AG08395 (cell line): ENCODE measurements at places on chromosomes 2 and 18.

DNA sequence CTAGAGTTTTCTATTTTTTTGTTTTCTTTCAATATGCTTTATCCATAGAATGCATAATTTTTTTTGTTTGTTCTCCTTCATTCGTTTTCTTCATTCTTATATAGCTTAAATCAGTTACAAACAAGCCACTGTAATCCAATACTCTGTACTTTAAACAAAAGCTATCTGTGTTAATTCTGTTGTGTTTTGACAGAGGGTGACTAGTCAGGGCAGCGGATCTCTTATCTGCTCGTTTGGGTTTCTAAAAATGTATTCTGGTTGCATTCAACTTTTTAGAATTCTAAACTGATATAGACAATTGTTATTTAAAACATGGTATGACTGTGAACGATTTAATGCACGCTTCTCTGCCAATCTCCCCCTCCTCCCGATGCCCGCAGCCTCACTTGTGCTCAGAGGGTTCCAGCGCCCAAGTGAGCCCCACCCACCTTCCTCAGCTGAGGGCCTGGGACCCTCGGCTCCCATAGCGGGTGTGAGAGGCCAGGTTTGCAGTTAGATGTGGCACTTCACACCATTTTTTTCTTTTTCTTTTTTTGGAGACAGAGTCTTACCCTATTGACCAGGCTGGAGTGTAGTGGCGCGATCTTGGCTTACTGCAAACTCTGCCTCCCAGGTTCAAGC is 44.1 kb downstream of the NCK2 start:
- no peak for DNase-seq

DNA sequence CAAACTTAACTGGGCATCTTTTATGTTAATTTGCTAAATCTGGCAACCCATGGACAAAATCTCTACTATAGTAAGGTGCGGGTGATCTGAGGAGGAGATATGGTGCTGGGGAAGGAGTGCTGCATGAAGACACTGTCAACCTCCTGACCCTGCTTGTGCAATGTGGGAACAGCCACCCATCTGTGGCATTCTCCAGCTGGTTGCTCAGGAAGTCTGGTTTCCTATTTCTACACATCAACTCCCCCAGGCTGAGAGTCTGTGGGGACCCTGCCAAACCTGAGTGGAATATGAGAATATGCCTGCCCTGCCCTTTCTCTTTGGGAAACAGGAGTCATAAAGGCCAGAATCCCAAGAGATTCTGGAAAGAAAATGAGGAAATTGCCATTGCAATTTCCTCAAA is 60.1 kb upstream of the PAX3 start:
- DNase-seq = no peak

GRCh38 chr2:235043762-235044500 is 92.1 kb downstream of the SH3BP4 start:
- DNase-seq = no peak

DNA sequence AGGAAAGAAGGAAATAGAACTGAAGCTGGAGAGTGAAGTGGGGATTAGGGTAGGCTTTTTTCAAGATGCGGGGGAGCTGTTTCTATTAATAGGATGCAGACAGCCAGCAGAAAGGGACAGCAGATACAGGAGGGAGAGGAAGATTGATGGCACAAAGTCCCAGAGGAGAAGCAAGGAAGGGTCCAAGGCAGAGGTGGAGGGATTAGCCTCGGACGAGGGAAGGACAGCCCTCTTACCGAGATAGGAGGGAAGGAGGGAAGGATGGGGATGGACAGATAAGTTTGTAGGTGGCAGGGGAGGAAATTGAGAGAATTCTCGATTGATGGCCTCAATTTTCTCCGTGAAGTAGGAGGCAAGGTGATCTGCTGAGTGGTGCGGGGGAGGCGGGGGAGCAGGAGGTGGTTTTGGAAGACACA is 317.4 kb downstream of the AGPS start:
- no peak for DNase-seq

- no peak for DNase-seq
Measured at GRCh38 chr2:233060501-233060979, 398 bp downstream of the INPP5D start.

DNA sequence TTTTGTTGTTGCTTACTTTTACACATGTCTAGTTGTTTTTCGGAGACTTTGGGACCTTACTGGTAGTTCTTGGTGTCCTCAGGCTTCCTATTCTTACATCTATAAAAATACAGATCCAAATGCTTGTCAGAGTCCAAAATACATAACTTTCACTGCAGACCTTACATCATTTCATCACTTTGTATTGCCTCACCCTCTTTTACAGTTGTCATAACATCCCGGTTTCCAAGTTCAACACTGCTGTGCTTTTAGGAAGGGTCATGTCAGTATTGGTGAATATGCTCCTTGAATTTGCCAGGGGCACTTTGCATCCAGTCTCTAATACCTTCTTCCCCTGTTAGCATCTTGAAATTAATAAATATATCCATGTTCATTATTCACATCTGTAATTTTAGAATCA is 518.2 kb upstream of the RAB12 start:
- DNase-seq = no peak

GRCh38 chr2:237254911-237255578 is 158.9 kb downstream of the COL6A3 start:
- peak; percentile 76 for DNase-seq

DNA sequence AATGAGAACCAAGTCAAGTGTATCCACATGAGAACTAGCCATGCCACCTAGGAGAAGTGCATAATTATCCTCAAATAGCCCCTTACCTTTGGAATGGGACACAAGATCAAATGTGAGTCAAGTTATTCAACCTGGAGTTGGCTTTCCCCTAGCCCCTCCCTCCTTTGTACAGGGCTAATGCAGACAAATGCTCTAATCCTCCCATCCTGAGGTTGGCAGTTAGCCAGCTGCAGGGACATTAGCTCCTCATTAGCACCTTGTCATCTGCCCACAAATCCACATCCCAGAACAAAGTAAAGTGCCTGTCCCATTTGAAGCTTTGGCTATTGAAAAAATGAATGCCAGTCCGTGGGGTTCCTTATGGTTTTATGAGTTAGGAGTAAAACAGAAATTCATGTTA is 294.1 kb upstream of the FANCL start:
- DNase-seq = no peak

- DNase-seq = no peak
Measured at GRCh38 chr18:46867367-46868143, 49.8 kb downstream of the PIAS2 start.

DNA sequence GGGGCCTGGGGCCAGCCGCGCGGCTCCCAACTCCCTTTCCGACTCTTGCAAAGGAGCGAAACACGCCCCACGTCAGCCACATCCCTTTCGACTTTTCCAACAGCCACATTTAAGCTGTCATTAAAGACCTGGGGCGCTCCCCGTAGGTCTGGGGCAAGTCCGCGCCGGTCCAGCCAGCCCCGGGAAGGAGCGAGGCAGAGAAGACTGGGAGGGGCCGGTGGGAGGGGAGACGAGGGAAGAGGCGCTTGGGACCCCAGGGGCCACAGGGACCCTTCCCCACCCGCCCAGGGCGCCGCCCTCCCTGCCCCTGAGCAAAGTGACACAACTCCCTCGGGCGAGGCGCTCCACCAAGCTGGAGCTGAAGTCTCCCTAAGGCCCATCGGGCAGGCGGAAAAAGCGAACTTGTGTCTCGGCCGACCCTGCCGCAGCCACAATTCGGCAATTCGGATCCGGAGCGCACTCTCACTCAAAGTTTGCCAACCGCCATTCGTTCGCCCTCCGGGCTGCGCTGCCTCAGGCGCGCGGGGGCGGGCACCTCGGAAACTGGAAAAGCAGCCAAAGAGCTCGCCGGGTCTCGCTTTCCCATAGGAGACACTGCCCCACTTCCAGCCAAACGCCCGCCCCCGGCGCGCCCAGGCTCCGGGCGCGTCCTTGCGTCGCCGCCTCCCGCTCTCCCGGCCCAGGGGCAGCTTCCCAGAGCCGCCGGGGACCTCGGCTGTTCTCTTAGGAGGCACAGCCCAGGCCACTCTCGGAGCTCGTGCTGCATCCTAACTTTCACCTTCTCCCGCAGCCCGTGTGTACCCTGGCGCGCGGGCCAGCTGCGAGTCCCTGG is 1.1 kb upstream of the KCTD1 start:
- peak; percentile 62 for DNase-seq

DNA sequence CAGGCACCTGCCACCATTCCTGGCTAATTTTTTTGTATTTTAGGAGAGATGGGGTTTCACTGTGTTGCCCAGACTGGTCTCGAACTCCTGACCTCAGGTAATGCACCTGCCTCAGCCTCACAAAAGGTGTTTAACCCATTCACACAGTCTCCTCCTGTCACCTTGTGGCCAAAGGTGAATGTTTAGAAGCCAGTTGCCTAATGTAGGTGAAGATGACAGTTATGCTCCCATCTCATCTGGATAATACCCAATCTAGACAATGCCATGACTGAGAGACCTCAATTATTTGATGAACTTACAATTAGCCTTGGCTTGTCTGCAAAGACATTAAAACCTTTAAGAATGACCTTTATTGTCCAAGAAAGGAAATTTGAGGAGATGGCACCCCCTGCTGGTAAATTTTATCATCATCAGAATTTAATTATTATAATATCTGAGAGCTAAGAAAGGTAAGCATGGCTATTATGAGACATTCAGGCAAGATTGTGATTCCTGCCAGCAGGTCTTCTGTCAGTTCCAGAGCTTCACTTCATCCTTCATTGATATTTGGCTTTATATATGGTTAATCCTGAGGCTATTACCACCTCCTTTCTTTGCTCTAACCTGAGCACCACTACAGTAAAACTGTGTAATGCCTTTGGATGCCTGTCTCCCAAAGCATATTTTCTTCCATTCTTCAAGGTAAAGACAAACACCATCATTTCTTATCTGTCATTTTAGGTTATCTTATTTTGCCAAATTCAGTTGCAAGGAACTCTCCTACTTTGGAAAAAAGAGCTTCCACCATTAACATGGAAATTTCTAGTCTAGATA is 117.6 kb downstream of the FAM124B start:
- DNase-seq = peak; percentile 29

- no peak for DNase-seq
Measured at GRCh38 chr2:109719871-109720270, 74.2 kb upstream of the RGPD5 start.

GRCh38 chr2:40725950-40726349 is 274.1 kb upstream of the SLC8A1 start:
- DNase-seq = no peak

DNA sequence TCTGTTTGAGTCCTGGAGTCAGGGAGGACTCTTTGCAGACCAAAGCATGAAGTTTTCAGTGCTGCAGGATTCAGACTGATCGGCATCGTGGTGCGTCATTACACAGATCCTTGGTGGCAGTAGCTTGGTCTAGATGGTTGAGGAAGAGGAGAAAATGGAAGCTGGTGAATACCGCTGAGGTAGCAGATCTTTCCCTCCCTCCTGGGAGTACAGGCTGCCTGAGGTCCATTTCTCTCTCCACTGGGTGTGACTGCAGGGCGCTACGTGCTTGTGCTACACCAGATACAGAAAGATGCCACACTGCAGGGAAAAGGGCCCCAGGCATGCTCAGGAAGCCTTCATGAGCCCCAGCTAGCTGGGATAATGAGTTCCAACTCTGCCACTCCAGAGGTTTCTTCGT is 3.3 kb upstream of the CNDP1 start:
- DNase-seq = no peak

DNA sequence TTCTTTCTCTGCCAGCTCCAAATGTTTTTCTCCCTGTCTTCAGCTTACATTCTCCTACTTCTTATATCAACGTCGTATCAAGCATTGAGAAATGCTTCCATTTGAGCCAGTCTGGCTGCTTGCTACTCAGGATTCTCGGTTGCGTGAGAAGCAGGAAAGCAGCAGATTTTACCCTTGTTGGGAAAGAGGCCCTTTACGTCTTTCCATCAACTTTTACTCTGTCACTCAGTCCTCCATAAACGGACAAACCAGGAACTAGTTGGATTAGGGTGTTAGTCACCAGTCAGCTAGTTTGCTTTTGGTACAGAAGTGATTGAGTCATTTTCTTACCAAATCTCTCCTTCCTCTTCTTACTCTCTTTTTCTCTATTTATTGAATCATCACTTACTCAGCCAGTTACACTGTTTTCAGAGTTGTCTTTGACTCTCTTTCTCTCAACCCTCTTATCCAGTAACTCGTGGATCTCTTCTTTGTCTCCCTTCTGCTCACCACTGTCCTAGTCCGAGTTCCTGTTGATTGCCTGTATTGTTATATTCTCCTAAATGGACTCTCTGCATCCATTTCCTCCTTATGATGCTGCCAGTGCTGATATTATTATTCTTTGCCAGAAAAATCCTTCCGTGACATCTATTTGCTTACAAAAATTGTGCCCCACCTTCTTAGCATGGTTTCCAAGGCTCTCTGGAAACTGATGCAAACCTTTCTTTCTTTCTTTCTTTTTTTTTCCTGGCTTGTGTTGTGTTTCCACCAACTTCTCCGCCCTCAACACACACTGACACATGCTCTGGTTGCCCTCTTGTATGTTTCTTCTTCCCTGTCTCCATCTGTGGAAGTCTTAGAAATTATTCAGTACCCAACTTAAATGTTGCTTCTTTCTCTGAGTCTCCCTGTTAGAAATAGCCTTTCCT is 61.5 kb downstream of the VRK2 start:
- peak; percentile 66 for DNase-seq

DNA sequence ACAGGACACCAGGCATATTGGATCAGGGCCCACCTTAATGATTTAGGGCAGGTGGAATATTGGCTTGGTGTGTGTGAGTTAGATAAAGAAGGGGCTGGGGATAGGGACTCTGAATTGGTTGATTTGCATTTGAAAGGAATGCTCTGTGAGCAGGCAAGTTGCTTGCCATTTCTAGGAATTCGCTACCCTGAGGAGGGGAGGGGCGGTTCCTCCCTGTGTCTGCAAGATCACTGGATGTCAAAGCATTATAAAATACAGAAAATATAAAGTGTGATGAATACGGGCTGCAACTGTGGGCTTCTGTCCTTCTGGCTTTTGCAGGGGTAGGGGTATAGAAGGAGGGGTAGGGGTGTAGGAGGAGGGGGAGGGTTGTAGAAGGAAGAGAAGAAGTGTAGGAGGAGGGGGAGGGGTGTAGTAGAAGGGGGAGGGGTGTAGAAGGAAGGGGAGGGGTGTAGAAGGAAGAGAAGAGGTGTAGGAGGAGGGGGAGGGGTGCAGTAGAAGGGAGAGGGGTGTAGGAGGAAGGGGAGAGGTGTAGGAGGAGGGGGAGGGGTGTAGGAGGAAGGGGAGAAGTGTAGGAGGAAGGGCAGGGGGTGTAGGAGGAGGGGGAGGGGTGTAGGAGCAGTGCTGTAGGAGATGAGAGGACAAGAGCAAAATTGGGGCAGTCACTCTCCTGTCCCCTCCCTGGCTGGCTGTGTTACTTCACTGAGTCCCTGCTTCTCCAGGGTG is 238.0 kb upstream of the COPS8 start:
- no peak for DNase-seq

DNA sequence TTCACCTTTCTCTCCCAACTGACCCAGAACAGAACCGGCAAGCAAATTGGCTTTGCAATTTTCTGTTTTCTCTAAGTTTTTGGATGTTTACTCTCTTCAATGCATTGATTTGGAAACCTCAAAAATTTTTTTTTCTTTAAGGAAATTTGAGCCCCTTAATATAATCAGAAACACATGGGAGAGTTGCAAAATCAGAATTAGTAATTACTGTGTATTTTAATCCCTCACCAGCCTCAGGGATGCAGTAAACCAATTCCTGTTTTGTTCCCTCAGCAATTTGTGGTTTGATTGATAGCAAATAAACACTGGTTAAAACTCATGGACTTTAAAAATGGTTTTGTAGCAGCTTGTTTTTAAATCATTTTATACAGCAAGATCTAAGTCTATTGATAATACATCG is 281.5 kb downstream of the NEDD4L start:
- DNase-seq = no peak
